A549 (cell line): ENCODE measurements at places on chromosomes 16 and 17.

- DNase-seq, result no peak
These were observed 1.8 kb downstream of the SREBF1 start for GRCh38 chr17:17834974-17835373.

DNA sequence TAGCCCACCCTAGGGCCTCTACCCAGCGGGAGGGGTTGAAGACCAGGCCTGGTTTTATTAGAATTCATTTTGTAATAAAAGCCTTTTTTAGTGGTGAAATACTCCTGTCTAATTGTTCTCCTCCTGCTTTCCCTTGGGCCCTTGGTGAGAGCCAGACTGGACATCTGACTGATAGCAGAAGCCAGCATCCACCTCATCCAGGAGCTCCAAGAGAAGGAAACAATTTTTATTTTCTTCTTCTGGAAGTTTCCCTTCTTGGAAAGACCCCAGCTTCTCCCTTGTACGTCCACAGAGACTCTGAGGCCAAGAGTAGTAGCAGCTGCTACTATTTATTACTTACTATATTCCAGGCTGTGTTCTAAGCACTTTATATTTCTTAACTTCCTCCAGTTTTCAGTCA lies 4.0 kb upstream of the PHKG2 start:
- DNase-seq, result no peak

DNA sequence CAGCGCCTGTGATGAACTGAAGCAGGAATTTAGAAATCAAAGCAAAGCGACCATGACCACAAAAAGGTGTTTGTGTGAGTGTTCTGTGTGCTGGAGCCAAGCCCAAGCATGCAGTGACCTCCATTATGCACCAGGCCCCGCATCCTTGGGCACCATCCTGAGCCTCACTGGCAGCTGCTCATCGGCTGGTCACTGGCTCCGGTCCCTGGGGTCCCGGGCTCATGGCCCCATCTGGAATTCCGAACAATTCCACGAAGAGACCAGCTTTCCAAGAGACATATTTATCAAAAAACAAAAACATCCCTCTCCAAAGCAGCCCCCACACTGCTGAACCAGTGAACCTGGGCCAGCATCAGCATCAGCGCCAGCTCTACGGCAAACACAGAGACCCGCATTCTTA lies 15.2 kb upstream of the ZNF469 start:
- no peak for DNase-seq

- no peak for DNase-seq
These were observed 227.4 kb upstream of the GSE1 start for GRCh38 chr16:85385463-85386331.

DNA sequence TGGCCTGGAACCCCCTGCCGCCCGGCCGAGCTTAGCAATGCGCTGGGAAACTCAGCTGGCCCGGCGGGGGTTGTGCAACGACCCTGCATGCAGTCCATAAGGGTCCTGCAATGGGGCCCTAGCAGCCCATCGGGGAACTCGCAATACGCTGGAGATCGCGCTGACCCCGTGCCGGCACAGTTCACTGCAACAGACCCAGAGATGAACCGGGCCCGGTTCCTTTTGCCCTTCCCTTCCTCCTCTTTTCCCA lies 375 bp downstream of the SLC25A11 start:
- DNase-seq, result no peak

- no peak for DNase-seq
These were observed 17.1 kb downstream of the ANKRD11 start for GRCh38 chr16:89473136-89473712.

- DNase-seq, result peak; percentile 95
These were observed 959 bp upstream of the ANKRD13B start for GRCh38 chr17:29591737-29592608.

- no peak for DNase-seq
These were observed 1140.2 kb downstream of the CDH11 start for GRCh38 chr16:63981639-63982038.

- DNase-seq, result no peak
These were observed 9.1 kb upstream of the SCNN1B start for GRCh38 chr16:23293016-23293415.

- DNase-seq, result peak; percentile 65
These were observed 5.9 kb upstream of the DNAH17 start for GRCh38 chr17:78583091-78583490.

DNA sequence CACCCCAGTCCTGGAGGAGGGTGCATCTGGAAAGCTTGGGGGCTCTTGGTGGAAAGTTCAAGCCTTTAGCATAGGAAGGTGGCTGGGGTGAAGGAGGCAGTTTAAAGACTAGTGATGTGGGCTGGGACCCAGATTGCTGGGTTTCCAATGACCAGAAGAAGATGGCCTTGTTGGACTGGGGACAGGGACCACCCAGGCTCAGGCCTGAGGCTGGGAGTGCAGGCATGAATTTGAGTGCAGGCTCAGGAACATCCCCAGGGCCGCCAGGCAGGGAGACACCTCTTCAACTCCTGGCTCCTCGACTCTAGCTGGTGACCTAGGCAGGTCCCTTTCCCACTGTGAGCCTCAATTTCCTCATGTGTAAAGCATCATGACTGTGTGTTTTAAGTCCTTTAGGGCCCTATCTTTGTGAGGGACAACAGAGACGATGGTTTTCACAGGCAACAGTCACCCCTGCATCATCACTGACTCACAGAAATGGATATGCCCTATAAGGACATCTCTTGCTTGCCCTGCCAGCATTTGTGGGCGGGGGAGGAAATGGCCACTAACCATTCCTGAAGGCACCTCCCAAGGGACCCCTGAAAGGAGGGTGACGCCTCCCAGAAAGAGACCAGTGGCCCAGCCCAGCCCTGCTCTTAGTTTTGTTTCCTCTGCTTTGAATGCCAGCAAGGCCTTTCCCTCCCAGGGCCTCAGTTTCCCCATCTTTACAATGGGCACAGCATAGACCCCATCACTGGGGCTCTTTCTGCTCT lies 11.1 kb downstream of the NLRC5 start:
- peak; percentile 61 for DNase-seq

GRCh38 chr17:8158267-8159031 lies 4.3 kb downstream of the VAMP2 start:
- DNase-seq, result peak; percentile 94

DNA sequence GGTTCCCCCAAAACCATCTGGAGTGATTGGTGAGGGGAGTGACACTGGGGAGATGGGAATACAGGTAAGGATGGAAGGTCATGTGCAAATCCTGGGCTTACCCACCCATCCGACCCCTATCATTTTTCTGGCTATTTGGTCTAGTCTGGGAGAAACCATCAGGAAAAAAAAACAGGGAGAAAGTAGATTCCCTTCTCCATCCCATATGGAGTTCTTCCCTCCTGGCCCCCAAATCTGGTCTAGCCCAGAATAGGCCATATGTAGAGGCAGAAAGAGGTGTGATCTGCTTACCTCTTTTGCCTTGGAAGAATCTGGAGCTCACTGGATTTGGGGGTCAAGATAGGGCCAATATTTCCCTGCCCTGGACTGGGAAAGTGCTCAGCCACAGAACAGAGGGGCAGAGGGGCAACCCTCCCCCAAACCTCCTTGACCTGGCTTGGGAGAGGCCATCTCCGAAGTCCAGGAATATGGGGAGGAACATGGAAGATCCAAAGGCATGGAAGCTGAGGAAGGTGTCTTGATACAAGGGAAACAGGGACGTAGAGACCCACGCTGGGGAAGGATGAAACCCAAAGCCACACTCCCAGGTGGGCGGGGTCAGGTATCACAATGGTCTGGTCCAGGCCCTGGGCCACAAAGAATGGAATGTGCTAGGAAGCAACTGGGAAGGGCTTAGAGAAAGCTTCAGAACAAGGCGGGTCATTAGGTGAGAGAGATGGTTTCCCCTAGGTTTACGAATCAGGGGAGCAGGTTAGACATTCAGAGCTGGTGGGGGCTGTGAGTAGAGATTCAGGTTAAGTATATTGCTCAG lies 16.2 kb downstream of the CHRNB1 start:
- DNase-seq, result no peak

- peak; percentile 81 for DNase-seq
These were observed at the start of gene CYB561 for GRCh38 chr17:63445954-63446752. CYB561 (minus strand) TSS chr17:63446306; CDS start chr17:63437547, 8,759 bp downstream.

DNA sequence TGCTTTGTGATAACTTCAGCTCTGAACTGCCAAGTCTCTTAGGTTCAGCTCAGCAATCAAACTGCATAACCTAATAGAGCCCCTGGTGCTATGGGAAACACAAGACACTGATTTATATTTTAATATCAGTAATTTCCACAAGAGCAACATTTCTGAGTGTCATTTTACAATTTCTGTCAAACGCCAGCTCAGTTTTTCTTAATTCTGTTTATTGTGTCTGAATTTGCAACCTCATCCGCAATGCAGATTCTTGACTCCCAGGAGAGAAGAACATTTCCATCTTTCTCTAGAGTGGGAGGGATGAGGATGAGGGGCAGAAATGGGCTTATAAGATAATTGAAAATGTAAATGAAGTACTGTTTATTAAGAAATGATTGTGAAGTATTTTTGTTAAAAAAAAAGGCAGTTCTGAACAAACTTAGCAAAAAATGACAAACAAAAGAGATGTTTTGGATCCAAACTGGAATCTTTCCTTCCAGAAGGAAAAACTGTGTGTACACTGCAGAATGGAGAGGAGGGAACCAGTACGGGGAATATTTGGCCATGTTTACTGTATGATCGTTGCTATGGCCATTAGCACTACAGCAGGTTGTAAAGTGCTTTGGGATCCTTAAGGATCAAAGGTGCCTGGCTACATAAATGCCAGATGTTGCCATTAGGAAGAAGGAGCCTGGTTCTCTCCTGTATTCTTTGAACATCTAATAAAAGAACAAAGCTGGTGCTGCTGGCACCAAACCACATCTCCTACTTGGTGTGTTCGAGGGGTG lies 7.4 kb upstream of the PMFBP1 start:
- no peak for DNase-seq

GRCh38 chr17:15513058-15513791 lies 45.8 kb upstream of the CDRT4 start:
- DNase-seq, result no peak

GRCh38 chr16:20901436-20902112 lies 1.0 kb downstream of the LYRM1 start:
- DNase-seq, result peak; percentile 57
